Posterior cingulate gyrus (tissue), 11 donors: ENCODE measurements at places on chromosomes 1 and 21.

GRCh38 chr1:6128276-6129081, 51.6 kb downstream of the CHD5 start:
- DNase-seq: no peak

DNA sequence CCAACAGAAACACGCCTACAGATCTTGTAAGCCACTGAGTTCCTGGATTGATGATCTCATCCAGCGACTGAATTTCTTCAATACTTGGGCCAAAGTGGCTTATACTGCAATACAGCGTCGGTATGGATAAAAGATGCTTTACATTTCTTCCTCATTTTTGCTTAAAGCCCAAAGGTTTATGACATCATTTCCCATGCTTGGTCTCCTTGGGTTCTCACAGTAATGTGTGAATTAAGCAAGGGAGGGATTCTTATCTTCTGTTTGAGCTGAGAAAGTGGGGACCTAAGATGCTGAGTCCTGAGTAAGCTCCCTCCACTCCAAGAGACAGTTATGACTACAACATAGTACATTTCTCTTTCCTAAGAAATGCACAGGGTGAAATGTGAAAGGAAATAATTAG, 39.5 kb downstream of the LBR start:
- no peak for DNase-seq

- DNase-seq: no peak
Measured at GRCh38 chr1:237396426-237396825, 354.4 kb downstream of the RYR2 start.

- DNase-seq: no peak
Measured at GRCh38 chr21:17391811-17392340, 121.0 kb upstream of the CXADR start.

DNA sequence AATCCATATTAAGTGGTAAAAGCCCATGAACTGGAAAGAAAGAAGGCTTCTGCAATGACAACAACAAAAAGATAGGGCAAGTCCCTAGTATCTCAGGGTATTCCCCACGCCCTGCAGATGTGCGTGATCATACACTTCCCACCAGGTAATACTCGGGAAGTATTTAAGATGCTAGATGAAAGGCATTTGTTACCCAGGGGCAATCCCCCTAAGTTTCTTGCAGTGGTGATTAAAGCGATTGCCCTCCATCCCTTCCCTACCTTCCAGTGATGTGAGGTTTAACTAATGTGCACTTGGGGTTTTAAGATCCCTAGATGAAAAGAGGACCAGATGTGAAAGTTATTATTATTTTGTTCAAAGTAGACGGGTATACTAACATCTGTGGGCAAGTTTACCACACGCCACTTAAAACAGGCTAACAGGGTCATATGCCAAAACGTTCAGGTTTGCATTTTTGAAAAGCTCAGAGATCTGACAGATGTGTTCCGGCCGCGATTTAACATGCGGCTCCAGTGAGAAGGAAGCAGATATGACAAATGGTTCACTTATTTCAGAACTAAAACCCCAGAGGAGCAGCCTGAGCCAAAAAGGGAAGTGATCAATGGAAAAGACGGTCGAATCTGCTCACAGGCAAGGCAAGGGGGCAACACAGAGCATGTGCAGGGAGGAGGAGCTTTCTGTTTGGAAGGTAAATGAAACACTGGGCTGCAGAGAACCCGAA, 17.4 kb downstream of the TIAM1 start:
- DNase-seq: no peak

GRCh38 chr1:39829791-39830533, 41.3 kb upstream of the BMP8B start:
- DNase-seq: no peak

GRCh38 chr1:12166834-12167492, at the start of gene TNFRSF1B:
TSS of gene TNFRSF1B (plus strand) at chr1:12166991. CDS start at chr1:12167092, 101 bp downstream.
- peak; percentile 89 for DNase-seq

GRCh38 chr21:46637952-46638746, 2.7 kb downstream of the PRMT2 start:
- DNase-seq: no peak

DNA sequence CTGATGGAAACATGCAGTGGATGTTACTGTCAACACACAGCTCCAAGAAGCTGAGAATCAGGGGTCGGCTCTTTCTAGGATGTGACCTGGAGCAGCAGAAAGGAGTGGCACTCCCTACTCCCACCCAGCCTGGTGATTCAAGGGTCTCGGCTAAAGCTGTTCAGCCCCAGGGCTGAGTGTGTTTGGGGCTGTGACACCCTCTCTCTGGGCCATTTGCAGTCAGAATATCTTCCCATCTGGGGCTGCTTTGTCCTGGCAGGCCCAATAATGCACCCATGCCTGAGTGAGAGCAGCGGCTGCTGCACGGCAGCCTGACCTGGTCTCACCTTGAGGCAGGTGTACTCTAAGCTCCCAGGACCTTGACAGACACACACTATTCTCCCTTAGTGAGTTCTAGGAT, 52.5 kb upstream of the AJAP1 start:
- no peak for DNase-seq

GRCh38 chr1:9127395-9128165, 1.3 kb downstream of the GPR157 start:
- peak; percentile 45 for DNase-seq

DNA sequence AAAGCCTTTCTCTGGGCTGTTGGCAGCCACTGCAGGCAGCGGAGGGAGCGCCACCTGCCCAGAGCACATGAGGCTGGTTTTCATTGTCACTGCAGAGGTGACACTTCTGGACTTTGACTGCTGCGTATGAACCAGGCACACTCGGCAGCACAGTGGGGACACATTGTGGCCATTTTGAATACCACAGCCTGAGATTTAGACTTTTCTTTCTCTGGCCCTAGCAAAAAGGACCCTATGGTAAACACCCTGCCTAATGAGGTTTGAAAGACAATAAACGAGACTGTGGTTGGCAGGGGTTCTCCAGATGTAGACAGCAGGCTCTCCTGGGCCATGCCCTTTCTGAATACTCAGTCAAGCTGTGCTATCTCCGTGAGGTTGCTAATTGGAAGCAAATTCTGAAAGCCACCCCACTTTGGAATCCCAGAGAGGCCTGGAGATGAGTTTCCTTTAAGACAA, 12.0 kb upstream of the KCNE2 start:
- peak; percentile 60 for DNase-seq

DNA sequence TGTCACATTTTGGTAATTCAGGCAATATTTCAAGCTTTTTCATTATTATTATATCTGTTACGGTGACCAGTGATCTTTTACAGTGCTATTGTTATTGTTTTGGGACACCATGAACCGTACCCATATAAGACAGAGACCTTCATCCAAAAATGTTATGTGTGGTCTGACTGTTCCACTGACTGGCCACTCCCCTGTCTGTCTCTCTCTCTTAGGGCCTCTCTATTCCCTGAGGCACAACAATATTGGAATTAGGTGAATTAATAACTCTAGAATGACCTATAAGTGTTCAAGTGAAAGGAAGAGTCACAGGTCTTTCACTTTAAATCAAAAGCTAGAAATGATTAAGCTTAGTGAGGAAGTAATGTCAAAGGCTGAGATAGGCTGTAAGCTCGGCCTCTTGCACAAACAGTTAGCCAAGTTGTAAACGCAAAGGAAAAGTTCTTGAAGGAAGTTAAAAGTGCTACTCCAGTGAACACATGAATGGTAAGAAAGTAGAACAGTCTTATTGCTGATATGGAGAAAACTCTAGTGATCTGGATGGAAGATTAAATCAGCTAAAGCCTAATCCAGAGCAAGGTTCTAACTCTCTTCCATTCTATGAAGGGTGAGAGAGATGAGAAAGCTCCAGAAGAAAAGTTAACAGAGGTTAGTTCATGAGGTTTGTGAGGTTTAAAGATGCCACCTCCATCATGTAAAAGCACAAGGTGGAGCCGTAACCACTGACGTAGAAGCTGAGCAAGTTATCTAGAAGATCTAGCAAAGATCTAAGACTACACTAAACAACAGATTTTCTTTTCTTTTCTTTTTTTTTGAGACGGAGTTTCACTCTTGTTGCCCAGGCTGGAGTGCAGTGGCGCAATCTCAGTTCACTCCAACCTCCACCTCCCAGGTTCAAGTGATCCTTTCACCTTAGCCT, 19.7 kb upstream of the DIPK1A start:
- no peak for DNase-seq

- no peak for DNase-seq
Measured at GRCh38 chr21:41170442-41170841, 2.5 kb downstream of the BACE2 start.

GRCh38 chr1:54475357-54475881, 69.2 kb upstream of the SSBP3 start:
- DNase-seq: no peak

DNA sequence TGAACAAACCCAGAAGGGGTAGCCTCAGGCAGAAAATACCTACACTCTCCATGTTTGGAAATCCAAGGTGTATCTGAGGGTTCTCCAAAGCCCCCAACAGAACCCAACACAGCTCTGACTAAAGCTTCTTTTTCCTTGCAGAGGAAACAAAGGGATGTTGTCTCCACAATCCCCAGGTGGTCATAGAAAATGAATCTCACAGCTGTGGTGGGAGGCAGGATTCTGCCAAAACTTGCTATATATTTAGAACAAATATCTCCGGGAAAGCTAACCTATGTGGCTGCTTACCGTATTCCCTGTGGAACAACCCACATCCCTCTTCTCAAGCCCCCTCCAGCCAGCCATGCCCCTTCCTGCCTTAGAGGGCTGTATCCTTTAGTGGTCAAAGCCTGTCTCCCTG, 406.1 kb downstream of the PRDM2 start:
- DNase-seq: no peak

GRCh38 chr1:238187575-238187949, 296.8 kb upstream of the ZP4 start:
- DNase-seq: no peak

GRCh38 chr1:215263636-215264035, 181.1 kb downstream of the KCNK2 start:
- DNase-seq: no peak

DNA sequence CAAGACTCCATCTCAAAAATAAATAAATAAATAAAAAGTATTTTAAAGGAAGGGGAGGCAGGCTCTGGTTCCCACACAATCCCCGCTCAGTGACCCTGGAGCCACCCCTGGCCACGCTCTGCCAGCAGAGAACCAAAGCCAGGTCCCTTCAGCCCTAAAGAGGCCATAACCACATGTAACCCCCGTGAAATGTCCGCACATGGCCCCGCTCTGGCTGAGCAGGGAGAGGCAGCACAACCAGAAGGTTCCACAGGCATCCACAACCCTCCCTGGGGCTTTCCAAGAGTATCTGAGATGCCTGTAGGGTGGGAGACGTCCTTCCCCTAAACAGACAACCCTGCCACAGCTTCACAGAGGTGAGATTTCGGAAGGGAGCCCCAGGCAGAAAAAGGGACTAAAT, 1.4 kb upstream of the ARF1 start:
- DNase-seq: peak; percentile 4

DNA sequence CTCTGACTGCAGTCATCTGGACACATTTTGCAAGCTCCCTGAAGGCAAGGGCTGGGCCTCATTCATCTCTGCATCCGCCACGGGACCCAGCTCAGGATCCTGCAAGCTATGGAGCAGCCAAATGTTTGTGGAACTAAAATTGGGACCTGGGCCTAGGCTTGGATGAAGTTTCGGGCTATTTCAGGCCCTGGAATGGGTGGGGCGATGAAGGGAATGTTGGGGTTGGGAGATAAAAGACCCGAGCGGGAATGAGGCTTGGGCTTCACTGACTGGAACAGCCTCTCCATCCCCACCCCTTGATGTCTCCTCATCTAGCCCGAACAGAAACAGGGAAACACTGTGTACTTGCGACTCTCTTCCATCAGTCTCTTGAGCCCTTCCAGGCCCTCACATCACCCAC, 7.3 kb upstream of the AHCYL1 start:
- no peak for DNase-seq

- DNase-seq: no peak
Measured at GRCh38 chr1:91697416-91697815, 188.5 kb downstream of the TGFBR3 start.

GRCh38 chr1:228446852-228447251, 30.2 kb upstream of the TRIM17 start:
- DNase-seq: no peak

- DNase-seq: no peak
Measured at GRCh38 chr1:212167098-212167497, 118.1 kb upstream of the PPP2R5A start.

DNA sequence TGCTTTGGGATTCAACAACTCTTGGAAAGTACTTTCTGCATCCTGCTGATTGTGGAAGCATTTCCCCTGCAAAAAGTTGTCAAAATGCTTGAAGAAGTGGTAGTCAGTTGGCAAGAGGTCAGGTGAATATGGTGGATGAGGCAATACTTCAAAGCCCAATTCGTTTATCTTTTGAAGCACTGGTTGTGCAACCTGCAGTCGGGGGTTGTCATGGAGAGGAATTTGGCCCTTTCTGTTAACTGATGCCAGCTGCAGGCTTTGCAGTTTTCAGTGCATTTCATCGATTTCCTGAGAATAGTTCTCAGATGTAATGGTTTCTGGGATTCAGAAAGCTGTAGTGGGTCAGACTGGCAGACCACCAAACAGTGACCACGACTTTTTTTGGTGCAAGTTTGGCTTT, 47.6 kb upstream of the GJA5 start:
- no peak for DNase-seq

- peak; percentile 19 for DNase-seq
Measured at GRCh38 chr1:15261155-15262002, 14.4 kb downstream of the FHAD1 start.

DNA sequence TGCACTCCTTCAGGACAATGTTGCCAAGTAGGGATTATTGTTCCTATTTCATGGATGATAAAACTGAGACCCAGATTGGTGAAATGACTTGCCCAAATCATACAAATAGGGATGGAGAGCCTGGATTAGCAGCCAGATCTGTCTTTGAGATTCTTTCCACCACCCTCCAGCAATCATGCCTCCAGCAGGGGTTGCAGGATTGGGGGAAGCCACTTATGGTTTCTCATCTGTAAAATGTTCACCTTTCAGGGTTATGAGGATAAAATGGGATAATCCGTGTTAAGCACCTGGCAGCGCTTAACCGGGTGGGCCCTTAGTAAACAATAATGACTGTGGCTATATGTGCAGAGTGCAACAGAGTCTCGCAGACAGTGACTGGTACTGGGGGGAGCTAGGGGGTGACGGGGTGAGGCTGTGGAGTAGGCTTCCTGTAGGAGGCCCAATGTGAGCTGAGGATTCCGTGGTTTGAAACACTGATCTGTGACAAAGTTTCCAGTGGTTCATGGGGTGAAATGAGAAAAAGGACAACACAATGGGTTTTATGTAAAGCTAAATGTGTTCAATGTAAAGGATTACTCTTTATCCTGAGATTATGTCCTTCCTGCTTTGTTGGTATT, 33.7 kb upstream of the FOXO6 start:
- DNase-seq: no peak
